Astrocyte of the cerebellum (primary cell): ENCODE measurements at places on chromosomes 5 and 9.

- DNase-seq, result no peak
Measured at GRCh38 chr5:74866596-74867162, 492 bp upstream of the FAM169A start.

GRCh38 chr5:77824981-77825380 lies 48.8 kb upstream of the TBCA start:
- no peak for DNase-seq

GRCh38 chr5:72177538-72177937 lies 70.3 kb downstream of the MAP1B start:
- no peak for DNase-seq

DNA sequence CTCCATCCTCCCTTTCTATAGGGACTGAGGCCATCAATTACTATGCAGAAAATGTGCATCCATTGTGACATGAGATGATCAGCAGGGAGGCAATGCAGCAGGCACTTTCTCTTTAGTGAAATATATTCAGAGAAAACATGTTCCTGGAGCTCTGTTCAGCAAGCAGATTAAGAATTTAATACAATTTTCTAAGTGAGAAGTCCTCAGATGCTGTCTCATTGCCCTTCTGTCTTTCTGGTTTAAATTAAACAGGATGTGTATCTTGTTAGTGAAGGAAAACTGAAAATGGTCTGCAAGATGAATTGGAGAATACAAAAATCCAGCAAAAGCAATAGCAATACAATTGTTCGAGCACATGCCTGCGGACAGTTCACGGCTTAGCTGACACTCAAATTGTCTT lies 445.8 kb upstream of the RIOK2 start:
- DNase-seq, result no peak

- no peak for DNase-seq
Measured at GRCh38 chr5:142549834-142550233, 136.1 kb downstream of the FGF1 start.

DNA sequence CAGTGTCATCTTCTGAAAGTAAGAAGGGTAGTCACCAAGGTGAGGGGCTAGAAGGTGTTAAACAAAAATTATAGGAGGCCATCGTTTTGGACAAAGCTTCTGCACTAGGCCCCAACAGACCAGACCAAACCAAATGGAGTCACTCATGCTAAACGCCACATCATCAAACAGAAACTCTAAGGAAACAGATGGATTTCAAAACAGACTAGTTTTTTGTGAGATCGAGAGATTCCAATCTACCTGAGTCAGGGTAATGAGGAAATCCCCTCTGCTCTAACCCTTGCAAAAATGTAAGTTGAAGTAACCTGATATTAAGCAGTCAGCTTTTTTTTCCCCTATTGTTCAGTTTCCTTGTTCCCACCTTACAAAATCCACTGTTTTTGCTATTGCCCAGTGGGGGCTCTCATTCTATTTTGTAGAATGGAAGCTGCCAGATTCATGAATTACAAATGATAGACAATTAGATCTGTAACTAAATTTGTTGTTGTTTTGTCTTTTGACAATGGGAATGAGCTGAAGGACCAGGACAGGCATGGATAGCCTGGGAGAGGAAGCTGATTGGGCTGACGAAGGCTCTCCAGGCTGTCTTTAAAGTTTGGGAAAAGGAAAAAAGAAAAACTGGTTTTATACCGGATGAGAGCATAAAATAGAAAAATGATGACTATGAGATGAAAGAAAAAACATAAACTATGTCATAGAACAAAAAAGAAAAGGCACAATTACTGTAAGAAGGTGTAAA lies 94.7 kb upstream of the ADAMTSL1 start:
- peak; percentile 77 for DNase-seq

DNA sequence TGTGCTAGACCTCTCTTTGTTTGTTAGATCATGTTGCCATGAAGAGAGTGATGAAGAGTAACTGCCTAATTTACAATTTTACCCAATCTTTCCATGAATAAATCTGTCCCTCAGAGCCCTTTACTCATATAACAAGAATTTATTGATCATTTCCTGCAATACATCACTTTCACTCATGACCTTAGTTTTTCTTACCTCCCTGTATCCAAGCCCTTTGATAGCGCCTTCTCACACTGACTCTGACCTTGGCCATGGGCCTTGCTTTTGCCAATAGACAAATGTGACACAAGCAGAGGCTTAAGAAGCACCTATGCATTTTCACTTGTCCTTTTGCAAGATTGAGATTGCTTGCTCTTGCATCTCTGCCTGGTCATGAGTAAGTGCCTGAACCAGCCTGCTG lies 288.1 kb downstream of the NNT start:
- no peak for DNase-seq

GRCh38 chr5:113808956-113809355 lies 295.5 kb downstream of the YTHDC2 start:
- DNase-seq, result no peak

GRCh38 chr5:2220741-2221140 lies 338.0 kb upstream of the IRX4 start:
- no peak for DNase-seq
